Epithelial cell of proximal tubule (primary cell): ENCODE measurements at places on chromosomes 6 and 20.

DNA sequence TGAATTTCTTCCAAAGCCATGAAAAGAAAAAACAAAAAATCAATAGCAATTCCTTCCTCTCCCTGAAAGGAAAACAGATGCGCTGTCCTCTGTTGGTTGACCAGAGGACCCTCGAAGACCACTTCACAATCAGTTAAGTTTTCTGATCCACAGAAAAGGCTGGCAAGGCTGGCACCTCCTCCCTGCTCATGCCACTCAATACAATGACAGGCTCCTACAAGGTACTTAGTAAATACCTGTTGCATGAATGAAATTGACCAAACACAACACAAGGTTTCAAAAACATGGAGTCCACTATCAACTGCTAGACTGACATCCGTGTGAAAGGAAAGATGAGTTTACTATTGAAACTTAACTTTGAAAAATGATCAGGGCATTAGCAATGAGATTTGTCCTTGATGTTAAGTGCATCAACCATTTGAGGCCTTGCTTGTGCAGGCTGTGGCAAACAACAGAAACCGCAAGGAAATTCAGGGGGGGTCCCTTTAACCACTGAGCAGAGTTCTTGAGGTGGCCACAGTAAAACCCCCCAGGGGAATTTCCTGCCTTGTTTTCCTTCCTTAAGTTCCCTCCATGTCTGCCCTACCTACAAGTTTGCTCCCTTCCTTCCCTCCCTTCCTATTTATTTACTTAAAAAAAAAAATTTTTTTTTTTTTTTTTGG lies 27.9 kb upstream of the RTF2 start:
- DNase-seq, result no peak

- DNase-seq, result no peak
Observed at GRCh38 chr6:144654506-144654905, 369.4 kb downstream of the UTRN start.

- no peak for DNase-seq
Observed at GRCh38 chr20:48821261-48821920, 6.4 kb downstream of the PREX1 start.

- no peak for DNase-seq
Observed at GRCh38 chr6:150233843-150234269, 91.0 kb downstream of the PPP1R14C start.

- no peak for DNase-seq
Observed at GRCh38 chr6:79028641-79029314, 49.3 kb downstream of the PHIP start.

DNA sequence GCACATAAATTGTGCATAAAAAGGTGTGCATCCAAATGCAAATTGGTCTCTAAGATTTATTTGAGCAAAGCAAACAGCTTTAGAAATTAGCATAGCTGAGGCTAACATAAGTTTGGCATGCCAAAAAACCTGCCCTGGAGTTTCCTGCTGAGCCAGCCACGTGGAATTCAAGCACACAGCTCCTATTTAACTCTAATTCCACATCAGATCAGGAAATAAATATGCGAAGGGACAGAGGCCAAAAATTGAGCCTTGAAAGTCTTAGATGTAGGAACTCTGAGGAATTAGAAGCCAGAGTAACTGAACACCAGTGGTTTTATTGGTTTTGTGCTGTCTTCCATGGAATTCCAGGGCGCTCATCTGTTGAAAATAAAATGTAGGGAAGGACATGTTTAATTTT lies 19.6 kb downstream of the SOBP start:
- DNase-seq, result no peak

DNA sequence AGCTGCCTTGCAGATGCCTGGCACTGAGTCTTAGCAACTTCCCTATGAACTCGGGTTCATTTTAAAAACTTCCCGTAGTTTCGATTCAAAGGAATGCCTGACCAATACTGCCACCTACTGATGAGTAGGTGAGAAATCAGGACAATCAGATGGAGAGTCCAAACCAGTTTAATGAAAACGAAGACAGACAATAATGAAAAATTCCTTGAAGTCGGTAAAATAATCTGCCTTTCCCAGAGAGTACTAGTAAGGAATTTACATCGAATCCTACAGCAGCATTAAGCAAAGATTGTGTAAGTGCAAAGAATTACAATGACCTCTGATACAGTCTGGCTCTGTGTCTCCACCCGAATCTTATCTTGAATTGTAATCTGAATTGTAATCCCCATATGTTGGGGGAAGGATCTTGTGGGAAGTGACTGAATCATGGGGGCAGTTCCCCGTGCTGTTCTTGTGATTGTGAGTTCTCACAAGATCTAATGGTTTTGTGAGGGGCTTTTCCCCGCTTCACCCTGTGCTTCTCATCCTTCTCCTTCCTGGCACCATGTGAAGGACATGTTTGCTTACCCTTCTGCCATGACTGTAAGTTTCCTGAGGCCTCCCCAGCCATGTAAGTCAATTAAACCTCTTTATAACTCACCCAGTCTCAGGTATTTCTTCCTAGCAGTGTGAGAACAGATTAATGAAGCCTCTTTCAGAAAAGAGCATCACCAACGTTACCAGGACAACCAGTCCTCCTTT lies 134.4 kb downstream of the ARHGAP18 start:
- DNase-seq, result no peak

DNA sequence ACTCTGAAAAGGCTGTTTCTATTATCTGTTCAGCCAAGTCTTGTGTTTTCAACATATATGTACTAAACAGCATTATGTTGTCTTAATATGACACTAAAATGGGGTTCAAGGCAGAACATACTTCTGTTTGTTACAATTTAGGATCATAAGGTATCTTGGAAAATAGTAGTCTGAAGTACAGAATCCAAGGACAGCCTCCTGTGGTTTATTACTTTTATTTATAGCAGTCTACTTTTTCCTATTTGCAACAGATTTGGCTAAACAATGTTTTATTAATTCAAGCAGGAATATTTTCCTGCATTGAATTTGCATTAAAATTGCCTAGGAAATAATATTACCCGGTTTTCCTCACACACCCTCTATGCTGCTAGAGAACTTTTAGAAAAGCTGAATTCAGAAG lies 67.7 kb downstream of the PLEKHG1 start:
- no peak for DNase-seq
